ENCODE measurements at places on chromosomes 5 and 9.
A peak's percentile ranks its signal among the peaks of the same experiment; 100 is the strongest.

- peak; percentile 6 for DNase-seq
These were observed 71.3 kb downstream of the GLIS3 start for GRCh38 chr9:4228606-4229005.

DNA sequence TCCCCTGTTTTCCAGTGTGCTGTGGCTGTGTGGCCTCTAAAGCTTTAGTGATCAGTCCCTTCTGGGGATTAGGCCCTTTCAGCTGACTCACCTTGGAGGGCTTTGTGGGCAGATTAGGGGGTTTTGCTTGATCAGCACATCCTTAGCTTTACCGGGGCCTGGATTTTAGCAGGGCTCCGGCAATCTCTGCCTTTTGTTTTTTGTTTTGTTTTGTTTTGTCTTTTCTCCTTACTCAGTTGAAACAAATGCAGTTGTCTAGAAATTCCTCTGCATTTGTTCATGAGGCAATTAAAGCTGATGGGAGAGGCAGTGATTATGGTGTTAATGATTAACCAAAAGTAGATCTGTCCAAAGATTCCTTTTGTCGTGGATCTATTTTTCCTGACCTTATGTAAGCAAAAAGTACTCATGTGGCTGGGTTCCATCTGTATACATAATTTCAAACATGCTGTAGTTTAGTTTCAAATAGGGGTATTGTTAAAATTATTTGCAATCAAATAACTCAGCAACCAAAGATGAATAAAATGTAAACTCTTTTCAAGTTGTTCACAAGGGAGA is 5.2 kb upstream of the TDRD7 start:
- no peak for DNase-seq

- DNase-seq, result no peak
These were observed 133.0 kb downstream of the ZDHHC21 start for GRCh38 chr9:14560194-14560593.

GRCh38 chr5:103102234-103102633 is 17.7 kb downstream of the GIN1 start:
- no peak for DNase-seq

Measured in H7 (cell line).